Activated CD4-positive, alpha-beta T cell treated with anti-CD3 and anti-CD28 coated beads for 48 hours (primary cell): ENCODE measurements at places on chromosomes 2 and 18.

- DNase-seq: no peak
Observed at GRCh38 chr2:169761251-169761969, 27.8 kb downstream of the KLHL23 start.

DNA sequence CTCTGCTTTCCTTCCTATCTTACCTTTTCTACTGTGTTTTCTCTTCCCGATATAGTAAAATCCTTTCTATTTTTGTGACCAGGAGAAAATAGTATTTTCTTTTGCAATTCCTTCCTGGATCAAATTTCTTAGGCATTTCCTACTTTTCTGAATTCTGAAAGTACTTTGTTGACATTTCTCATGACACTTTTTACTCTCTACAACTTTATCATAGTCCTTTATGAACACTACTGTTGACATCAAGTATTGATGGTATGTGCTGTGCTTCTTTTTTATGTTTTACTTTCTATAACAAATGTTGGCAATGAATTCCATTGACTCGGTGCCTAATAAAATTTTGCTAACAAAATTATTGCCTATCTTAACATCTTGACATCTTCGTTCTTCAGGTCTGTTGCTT lies 217.7 kb upstream of the TCF4 start:
- DNase-seq: no peak

DNA sequence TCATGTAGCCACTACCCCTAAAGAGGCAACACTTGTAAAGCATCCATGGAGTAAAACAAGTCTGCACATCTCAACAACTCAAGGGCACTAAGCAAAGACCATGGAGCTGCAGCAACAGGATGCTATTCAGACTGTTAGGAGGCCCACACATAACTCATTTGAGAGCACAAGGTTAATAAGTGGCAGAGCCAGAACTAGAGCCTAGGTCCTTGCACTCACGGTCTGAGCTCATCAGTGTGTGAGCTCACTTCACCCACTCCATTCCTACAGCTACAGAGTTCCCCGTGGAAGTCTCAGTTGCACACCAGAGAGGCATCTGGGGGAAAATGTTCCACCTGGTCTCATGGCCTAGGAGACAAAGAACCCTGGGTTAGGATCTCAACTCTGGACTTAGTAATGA lies 35.0 kb downstream of the TTC32 start:
- DNase-seq: no peak

- no peak for DNase-seq
Observed at GRCh38 chr2:229749779-229750178, 35.4 kb upstream of the DNER start.

DNA sequence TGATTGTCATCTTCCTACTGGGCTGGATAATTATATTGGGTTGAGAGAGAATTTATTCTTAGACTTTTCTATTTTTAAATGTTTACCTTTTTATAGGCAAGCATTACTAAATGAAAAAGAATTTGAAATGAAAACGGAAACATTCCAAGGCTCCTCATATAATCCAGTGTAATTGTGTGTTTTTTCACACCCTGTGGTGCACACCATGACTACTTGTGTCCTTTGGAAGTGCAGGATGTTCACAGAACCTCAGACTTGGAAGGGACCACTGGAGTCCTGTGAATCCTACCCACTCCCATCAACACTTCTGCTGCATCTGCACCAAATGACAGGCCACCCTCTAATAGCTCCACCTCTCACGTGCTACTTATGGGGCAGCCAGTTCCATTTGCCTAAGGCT lies 48.0 kb downstream of the NAT8 start:
- no peak for DNase-seq

DNA sequence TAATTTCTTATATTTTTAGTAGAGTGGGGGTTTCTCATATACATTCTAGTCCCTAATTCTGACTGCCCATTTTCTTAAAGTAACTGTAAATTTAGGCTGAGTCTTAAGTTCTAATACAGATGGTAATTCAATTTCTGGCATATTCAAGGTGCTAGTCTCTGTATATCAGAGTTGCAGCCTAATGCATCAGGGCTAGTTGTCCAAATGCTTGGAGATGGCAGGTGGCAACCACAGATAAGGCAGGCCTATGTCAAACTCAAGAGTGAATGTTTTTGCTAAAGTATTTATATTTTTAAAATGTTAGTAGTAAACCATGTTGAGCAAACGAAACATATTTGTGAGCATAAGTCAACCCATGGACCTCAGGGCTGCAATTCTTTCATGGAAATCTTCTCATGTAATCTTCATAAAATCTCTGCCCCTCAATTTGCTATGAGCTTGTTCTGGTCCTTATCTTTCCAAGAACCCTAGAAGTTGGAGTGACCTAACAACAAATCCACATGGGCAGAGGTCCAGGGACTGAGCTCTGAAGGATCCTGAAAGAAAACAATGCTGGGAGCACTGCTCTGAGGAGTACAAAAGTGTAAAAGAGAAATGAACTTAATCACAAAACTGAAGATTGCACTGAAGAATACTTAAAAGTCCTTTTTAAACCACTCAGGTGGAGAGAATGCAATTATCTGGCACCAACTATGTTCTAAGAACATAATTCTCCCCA lies 27.3 kb upstream of the DSC2 start:
- no peak for DNase-seq

- DNase-seq: no peak
Observed at GRCh38 chr18:64055019-64055418, 85.1 kb downstream of the SERPINB8 start.

DNA sequence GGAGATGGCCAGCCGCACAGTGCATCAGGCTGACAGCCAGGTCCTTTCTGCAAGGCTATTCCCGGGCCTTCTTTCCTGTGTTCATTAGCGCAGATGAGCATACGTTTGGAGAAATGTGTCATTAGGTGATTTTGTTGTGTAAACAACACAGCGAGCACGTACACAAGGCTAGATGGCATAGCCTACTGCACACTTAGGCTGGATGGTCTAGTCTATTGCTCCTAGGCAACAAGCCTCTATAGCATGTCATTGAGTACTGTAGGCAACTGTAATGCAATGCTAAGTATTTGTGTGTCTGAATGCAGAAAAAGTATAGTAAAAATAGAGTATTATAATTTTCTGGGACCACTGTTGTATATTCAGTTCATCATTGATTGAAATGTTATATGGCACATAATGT lies 50.9 kb upstream of the PHLPP1 start:
- no peak for DNase-seq

- no peak for DNase-seq
Observed at GRCh38 chr18:59839931-59840685, 59.7 kb upstream of the PMAIP1 start.

GRCh38 chr2:168345601-168346000 lies 98.2 kb upstream of the STK39 start:
- no peak for DNase-seq

GRCh38 chr18:46660957-46661749 lies 4.1 kb upstream of the LOXHD1 start:
- DNase-seq: no peak

DNA sequence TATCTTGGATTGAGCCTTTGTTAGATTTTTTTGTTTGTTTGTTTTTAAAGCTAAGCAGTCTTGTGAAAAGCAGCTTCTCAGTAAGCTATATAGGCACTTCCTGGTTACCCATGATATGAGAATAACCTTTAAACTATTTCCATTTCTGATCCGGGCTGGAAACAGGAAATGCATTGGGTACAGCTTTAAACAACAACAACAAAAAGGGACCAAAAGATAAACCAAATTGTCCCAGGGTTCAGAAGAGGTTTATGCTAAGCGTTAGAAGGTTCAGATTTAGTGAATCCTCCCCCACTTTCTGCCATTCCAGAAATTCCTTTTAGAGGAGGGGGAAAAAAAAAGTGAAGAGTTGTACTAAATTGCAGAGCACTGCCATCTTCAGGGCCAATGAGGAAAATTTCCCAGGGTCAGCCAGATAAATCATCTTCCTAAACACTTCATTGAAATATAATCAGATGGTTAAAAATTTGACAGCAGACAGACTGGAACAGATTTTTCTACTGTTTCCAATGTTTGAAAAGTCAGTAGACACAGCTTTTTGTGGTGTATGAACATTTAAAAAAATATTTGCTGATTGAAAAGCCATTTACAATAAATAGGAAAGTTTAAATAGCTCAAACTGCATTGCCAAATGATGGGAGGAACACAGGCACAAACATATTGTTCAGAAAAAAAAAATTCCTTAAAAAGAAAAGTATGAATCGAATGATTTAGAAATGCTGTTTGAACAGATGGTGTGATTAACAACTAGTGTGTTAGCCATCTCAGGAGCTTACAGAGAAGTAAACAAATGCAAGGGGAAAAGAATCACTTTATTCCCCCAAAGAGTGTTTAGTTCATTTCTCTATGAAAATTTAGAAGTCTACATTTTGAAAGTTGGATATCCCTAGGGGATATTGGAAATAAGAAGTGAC lies 189.9 kb upstream of the TANK start:
- DNase-seq: no peak

- no peak for DNase-seq
Observed at GRCh38 chr18:24914685-24915084, 437.3 kb downstream of the ZNF521 start.

DNA sequence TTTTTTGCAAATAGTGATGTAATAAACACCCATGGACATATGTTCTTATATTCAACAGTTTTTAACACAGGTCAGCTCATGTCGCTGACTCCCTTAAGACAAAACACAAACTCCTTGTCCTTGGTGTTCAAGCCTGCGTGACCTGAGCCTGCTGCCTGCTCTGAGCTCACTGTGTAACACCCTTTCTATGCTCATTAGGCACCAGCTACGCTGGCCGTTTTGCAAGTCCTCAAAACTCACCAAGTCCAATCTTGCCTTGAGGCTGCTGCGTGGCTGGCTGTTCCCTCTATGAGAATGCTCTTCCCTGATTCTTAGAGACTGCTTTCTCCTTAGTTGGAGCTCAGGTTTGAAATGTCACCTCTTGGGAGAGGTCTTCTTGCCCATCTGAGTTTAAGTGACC lies 100.5 kb upstream of the GLI2 start:
- no peak for DNase-seq

DNA sequence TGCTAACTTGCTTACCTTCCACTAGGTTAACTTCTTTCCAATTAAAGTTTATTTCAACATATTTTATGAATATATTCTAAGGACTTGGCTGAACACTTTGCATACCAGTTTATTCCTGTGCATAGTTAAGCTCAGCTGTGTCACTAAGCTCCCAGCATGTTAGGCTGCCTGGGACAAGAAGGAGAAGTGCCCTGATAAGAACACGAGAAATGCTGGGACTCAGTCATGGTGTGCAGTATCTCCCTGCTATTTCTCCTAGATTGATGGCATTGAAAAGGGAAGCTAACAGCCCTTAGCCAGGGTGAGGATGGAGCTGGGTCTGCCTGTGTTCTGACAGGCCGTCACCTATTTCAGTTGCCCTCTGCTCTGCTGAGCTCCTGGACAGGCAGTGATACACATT lies 164.3 kb downstream of the TRABD2A start:
- DNase-seq: no peak

DNA sequence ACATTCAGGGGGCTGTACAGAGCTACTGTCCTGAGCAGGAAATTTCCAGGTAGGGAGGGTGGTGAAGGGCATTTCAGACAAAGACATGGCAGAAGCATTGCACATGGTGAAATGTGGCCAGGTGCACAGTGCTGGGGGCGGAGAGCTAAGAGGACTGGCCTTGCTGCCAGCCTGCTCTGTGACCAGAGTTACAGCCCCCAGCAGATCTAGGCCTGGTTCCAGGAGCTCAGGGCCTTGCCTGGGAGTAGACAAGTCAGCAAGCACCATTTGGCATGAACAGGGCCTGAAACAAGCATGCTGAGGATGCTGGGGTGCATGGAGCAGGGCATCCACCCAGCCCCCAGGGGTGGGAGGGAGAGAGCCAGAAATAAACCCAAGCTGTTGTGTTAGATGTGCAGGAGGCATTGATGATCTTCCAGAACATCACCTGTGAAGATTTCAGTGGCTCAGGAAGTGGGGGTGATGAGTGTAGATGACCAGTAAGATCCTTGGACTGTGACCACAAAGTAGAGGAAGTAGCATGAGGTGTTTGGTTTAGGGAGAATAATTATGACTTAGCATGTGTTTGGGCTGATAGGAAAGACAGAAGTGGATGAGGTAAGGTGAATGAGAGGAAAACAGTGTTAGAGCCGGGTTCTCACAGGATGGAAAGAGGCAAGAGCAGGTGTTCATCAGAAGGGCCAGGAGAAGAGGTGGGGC lies 61.1 kb downstream of the COA5 start:
- DNase-seq: no peak

DNA sequence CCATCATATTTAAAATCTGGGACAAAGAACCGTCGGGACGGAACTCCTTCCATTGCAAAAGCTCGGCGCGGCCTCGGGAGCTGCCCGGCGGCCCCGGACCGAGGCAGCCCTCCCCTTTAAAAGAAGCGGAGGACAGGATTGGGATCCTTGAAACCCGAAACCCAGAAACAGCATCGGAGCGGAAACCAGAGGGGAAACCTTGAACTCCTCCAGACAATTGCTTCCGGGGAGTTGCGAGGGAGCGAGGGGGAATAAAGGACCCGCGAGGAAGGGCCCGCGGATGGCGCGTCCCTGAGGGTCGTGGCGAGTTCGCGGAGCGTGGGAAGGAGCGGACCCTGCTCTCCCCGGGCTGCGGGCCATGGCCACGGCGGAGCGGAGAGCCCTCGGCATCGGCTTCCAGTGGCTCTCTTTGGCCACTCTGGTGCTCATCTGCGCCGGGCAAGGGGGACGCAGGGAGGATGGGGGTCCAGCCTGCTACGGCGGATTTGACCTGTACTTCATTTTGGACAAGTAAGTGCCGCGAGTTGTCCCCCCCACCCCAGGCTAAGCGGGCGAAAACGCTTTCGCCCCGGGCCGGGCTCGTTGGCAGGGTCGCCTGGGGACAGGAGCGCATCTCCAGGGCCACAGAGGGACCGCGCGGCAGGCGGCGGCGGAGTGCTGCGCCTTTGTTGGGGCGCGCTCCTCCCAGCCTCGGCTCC lies at the start of gene ANTXR1:
ANTXR1 (plus strand) TSS at position 38 of the 698 bp plus-strand sequence; CDS start at position 359, 321 bp downstream.
- peak; percentile 34 for DNase-seq

GRCh38 chr2:235957251-235957650 lies 210.9 kb downstream of the GBX2 start:
- DNase-seq: no peak

GRCh38 chr18:35029770-35030169 lies 11.4 kb upstream of the MAPRE2 start:
- DNase-seq: no peak

DNA sequence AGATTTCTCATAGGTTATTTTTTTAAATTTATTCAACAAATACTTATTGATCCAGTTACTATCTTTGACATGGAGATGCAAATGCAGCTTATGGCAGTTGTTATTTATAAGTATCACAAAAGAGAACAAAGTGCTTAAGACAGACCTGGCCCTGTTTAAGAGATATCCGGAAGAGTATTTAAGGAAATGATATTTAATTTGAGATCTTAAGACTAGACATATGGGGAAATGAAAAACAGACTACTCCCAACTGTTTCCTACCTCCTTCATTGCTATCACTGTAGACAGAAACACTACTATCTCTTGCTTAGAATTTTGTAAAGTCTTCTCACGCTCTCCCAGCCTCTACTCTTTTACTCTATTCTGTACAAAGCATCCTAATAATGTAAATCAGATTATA lies 36.0 kb downstream of the RPRD1A start:
- DNase-seq: no peak
